ENCODE measurements at places on chromosomes 7 and 10.

- no peak for DNase-seq
Observed at GRCh38 chr10:132322586-132323048, 9.4 kb upstream of the LRRC27 start.

DNA sequence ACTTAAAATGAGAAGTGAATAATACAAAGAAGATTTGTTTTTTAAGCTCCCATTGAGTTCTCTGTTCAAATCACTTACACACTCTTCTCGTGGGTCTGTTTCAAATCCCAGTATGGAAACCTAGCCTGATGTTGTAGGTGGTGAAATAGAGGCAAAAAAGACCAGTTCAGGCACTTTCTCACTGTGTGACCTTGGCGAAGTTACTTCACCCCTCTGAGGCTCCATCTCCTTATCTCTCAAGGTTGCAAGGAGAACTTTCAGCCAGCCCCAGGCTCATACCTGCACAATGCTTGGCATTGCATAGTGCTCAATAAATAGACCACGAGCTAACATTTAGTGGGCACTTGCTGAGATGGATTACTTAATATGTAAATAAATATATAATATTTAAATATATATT, 90.1 kb downstream of the PRLHR start:
- DNase-seq, result no peak

DNA sequence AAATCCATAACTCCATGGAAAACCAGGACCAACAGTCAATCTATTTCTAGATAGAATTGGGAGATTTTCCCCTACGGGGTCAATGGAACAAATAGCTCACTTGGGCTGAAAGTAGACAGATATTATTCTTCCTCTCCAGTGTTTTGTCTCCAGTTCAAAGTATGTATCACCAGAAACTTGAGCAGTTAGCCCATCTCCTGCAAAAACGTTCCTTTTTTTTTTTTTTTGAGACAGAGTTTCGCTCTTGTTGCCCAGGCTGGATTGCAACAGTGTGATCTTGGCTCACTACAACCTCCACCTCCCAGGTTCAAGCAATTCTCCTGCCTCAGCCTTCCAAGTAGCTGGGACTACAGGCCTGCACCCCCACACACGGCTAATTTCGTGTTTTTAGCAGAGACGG, 390.0 kb upstream of the AUTS2 start:
- no peak for DNase-seq

DNA sequence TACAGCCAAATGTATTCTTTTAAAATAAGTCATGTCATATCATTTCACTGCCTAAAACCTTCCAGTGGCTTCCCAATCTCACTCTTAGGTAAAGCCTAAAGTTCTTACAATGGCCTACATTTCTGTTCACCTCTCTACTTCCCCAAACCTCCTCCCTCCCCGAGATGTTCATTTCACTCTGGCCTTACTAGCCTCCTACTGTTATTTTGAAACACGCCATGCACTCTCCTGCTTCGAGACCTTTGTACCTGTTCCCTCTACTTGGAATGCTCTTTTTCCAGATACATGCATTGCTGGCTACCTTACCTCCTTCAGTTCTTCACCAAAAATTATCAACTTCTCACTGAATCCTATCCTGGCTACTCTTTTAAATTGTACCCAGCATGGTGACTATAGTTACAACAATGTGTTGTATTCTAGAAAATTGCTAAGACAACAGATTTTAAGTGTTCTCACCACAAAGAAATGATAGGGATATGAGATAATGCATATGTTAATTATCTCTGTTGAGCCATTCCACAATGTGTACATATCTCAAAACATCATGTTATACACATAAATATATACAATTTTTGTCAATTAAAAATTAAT, 50.6 kb upstream of the STRIP2 start:
- no peak for DNase-seq

GRCh38 chr10:43922335-43923280, 273.9 kb upstream of the ZNF32 start:
- DNase-seq, result no peak

DNA sequence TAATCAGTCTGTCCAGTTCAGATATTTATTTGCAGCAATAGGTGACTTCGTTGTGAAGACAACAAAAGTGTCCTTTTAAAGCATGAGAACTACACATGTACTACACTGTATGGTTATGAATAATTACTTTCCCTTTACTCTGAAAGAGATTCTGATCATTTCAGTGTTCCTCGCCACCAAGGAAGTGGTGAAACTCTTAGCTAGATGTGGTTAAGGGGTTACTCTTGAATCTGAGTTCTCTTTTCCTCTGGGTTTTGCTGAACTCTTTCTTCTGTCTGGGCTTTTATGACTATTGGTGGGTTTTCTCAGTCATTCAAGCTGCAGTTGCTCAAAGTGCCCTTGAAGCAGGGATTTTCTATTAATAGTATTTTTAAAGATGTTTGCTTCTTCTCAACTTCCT, 127.9 kb upstream of the SEM1 start:
- no peak for DNase-seq

DNA sequence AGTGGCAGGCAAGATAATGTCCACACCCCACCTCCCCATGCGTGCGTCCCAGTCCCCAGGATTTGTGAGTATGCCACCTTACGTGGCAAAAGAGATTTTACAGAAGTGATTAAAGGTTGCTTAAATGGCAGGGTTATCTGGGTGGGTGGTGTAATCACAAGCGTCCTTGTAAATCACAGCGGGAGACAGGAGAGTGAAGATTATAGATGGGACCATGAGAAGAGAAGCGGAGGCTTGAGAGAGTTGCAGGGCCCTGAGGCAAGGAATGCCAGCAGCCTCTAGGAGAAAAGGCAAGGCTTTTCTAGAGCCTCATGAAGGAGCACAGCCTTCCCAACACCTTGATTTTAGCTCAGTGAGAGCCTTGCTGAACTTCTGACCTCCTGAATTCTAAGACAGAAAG, 10.2 kb downstream of the ZRANB1 start:
- DNase-seq, result no peak

DNA sequence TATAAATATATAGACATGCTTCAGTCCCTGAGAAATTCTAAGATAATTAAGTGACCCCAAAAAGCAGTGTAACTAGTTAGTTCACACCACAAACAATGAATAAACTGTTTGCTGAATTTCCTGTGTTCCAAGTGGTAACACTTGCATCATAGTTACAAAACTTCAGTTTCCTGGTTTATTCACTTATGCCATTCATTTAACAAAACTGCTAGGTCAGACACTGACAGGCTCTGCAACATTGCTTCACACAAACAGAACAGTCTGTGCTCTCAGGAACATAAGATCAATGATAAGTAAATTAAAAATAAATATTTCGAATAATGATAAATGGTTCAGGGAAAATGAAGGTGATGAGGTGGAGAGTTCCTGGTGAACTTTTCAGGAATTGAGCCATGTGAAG, 133.3 kb upstream of the NAMPT start:
- no peak for DNase-seq

DNA sequence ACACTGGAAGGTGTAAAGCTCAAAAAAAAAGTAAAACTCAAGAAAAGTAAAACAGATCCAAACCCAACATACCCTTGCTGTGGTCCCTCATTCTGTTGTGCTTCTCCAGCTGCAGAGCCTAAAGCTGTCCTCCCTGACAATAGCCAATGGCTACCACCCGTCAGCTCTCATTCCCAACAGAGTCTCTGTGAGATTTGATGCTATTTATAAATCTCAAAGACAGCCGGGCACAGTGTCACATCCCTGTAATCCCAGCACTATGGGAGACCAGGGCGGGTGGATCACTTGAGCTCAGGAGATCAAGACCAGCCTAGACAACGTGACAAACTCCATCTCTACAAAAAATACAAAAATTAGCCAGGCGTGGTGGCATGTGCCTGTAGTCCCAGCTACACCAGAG, 116.0 kb downstream of the KMT2E start:
- DNase-seq, result no peak

DNA sequence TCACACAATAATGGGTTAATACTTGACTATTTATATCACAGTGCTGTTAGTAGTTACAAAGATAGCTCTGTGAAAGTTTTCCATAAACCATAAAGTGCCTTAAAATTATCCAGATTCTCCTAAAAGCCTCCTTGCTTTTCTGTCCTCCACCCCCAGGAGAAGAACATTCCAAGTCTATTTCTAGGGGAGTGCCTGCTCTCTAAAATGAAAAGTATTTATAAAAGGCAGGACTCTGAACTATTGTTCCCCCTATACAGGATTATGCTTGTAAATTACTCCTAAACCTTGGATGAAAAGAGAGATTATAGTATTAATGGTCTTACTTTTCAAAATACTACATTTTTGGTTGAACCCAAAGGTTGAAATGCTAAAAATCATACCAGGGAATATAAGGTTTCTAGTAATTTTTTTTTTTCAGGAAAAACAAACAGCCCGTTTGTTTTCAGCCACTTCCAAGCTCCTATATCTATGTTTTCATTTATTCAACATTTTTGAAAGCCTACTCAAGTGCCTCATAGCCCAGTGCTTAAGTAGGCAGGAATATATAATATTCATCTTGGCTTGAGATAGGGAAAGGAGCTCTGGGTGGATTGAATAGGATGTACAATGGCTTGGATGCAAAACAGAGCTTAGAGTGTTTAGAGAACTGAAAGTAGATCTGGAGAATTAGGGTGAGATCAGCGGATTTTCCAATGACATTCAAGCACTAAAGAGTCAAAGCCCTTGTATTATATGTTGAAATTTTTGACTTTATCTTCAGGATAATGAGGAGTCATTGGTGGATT, 320.7 kb downstream of the GPR37 start:
- DNase-seq, result no peak

GRCh38 chr7:33650828-33651227, 254.5 kb upstream of the BMPER start:
- DNase-seq, result no peak

DNA sequence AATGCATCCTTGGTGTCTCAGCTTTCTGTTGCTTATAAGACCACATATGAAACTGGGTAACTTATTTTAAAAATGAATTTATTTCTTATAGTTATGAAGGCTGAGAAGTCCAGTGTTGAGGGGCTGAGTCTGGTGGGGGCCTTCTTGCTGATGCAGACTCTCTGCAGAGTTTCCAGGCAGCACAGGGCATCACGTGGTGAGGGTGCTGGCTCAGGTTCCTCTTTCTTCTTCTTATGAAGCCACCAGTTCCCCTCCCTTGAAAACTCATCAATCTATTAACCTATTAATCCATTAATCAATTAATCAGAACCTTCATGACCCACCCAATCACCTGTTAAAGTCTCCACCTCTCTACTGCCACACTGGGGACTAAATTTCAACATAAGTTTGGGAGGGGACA, 595.6 kb upstream of the NRP1 start:
- DNase-seq, result no peak

DNA sequence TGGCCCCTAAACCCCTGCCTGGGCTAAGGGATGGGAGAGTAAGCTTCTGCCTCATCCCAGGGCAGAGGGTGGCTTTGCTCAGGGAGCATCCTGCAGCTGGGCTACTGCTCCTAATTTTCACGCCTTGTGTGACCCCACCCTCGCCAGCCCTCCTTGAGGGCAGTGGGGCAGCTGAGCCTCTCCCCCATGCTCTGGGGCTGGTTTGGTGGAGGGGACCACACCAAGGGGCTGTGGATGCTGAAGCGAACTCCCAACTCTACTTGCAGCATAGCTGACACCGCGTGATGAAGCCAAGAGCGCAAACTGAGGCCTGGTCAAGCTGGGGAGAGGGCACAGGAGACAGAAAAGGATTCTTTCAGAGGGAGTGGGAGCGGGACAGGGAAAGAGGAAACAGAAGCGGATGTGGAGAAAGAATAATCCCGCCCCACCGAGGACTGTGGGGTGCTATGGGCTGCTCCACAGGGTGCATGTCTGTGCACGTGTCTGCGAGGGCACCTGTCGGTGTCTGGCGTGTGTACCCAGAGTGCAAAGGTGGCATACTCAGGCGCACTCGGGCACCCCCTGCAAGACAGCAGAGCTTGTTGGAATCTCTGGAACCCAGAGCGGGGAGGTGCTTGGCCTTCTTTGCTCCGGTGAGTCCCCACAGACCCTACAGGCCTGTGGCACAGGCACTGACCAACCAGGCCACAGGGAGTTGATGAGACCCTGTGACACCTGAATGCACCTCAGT, 19.4 kb upstream of the RASGEF1A start:
- DNase-seq, result no peak

- DNase-seq, result no peak
Observed at GRCh38 chr7:74464931-74465886, 11.5 kb downstream of the GTF2IRD1 start.

DNA sequence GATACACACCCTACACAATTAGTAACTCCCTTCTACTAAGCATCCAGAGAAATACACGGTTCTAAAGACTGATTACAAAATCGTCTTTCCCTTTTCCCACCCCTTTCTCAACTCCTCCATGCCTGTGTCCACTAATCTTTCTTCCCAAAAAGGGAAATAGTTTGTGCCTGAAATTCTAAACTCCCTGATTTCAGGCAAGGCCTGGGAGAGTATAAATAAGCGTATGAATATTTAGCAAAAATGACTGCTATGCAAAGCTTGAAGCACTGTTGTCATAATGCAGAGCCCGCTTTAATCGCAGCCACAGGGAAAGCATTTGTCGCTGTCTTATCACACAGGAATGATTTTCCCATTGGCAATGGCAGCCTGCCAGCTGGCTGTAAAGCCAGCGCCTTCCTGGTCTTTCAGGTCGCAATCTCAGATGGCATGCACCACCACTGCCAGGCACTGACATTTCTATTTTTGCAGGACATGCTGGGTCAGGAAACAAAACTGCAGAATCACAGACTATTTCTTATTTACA, 142.9 kb upstream of the PCGF5 start:
- no peak for DNase-seq

DNA sequence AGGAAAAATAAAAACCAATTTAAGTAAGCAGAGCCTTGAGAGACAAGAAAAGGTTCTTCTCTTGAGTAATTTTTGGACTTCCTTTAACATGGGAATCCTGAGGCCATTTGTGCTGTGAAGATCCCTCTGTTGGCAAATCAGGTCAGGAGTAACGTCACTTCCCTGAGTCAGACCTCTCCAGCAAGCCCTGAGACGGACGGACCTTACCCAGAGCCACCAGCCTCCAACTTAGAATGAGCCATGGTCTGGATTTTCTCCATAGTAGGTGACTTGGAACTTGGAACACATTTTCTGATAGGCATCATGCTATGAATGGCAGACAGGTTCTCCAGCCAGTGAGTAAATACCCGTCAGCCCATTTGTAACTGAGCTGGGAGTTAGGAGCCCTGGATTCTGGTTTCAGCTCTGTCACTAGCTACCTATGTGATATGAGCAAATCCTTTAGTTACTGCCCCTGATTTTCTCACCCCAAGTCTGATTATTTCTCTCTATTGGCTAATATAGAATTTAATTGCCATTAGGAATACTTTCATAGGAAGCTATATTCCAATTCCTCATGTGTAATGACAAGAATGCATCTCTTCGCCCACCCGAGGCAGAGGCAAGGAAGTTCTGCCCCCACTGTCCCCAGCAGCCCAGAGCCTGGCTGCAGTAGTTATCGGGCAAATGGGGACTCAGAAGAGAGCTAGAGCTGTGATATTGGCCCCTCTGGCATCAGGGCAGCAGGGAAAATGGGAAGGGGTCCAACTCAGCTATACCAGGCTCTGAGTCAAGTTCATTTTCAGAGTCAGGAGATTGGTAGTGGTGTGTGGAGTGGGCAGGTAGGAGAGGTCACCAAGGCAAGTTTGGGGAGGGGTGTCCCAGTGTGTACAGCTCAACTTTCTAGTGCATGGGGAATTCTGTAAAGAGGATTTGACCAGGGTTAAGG, 153.7 kb upstream of the AGK start:
- no peak for DNase-seq

GRCh38 chr7:516606-517456, 2.8 kb downstream of the PDGFA start:
- DNase-seq, result no peak

- no peak for DNase-seq
Observed at GRCh38 chr7:23967949-23968599, 258.1 kb downstream of the STK31 start.

Measured in stimulated activated CD4-positive, alpha-beta T cell treated with anti-CD3 and anti-CD28 coated beads, Interleukin-15, amount 100 ng/mL, for 1 hour (primary cell).